Progenitor cell of endocrine pancreas (in vitro differentiated cells): ENCODE measurements at places on chromosomes 1 and 21. TPM values are rescaled to one million over a fixed set of nuclear protein-coding genes. Genes with fewer than 3 reads are reported as not detected.

DNA sequence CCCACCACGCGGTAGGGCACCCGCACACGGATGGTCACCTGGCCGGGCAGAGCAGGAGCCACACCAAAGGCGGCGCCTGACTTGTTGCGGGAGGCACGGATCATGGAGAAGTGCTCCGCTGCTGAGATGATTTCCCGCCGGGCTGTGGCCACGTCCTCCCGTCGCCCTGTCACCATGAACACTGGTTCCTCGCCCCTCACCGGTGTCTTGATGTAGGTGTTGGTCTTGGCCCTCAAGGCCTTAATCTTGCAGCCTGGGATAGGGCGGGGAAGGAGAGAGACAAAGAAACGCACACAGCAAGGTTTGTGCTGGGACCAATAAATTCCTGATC is 4.9 kb downstream of the MEX3A start:
- no peak for DNase-seq
- peaks cover 62% of the 10 kb centered on the region for H3K4me1 ChIP-seq
- H3K27me3 ChIP-seq = no peaks in the 10 kb centered on the region
- H3K27ac ChIP-seq = peak overlapping the region; percentile 63
- peak overlapping the region; percentile 99 for H3K4me3 ChIP-seq

GRCh38 chr1:167148421-167148820 is 54.5 kb downstream of the STYXL2 start:
- no peak for DNase-seq
- H3K27me3 ChIP-seq = no peaks in the 10 kb centered on the region
- H3K27ac ChIP-seq = no peak overlapping the region
- H3K36me3 ChIP-seq = peaks cover 2% of the 10 kb centered on the region

DNA sequence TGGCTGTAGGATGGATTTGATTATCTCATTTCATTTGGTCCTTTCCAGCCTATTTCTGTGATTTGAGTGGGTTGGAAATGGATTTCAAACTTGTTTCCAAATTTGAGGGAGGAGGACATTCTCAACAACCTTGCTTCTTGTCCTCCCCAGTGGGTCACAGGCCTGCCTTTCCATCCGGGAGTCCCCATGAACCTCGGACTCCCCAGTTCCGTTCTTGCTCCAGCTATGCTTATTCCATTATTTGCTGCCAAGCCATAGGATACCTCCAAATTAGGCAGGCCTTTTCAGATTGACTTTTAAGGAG is 97.8 kb downstream of the DUSP10 start:
- no peaks in the 10 kb centered on the region for H3K4me1 ChIP-seq
- H3K36me3 ChIP-seq = no peaks in the 10 kb centered on the region
- no peaks in the 10 kb centered on the region for H3K27me3 ChIP-seq
- H3K27ac ChIP-seq = no peak overlapping the region

DNA sequence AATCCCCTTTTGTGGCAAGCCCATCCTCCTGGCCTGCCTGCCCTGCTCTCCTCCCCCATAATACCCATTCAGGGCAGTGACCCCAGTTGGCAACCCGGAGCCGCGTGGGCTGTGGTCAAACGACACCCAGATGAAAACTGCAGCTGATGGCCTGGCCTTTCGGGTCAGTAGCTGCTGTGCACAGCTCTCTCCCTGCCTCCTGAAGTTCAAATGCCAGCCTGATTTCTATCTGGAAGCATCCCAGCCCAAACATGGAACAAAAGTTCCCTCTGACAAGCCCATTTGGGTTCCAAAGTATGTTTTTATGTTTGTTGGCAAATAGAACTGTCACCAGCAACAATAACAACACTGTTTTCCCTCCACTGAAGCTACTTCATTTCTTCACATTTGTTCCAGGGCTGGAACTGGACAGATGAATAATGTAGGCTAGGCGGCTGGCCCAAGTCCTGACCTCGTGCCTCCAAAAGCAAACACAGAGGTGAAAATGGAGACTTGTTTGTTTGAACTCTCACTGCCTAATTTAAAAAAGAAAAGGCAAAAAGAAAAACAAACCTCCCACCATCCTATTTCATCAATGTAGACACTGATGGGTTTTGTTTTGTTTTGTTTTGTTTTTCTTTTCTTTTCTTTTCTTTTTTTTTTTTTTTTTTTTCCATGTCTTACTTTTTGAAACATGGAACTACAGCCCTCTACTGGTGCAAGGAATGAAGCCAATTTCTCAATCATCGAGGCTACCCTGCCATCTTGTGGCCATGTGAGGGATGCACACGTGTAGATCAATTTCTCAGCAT is 179.0 kb downstream of the ADSS2 start:
- peaks cover 9% of the 10 kb centered on the region for H3K27me3 ChIP-seq
- peak; percentile 65 for DNase-seq
- no peak overlapping the region for H3K27ac ChIP-seq
- H3K4me1 ChIP-seq = peaks cover 5% of the 10 kb centered on the region

The ID3 gene
- total RNA-seq = 420 and 434 TPM in 2 replicates
